ENCODE measurements at places on chromosomes 16 and 17. TPM values are rescaled to one million over a fixed set of nuclear protein-coding genes. Genes with fewer than 3 reads are reported as not detected.

The CCL23 gene
- 0.76 TPM for total RNA-seq

The ABI3 gene
- total RNA-seq, result 7.3 TPM

The HSF4 gene
- total RNA-seq, result 4.0 TPM

The RPL23 gene
- total RNA-seq, result 1,591 TPM

The GJC1 gene
- 12.6 TPM for total RNA-seq

The PAM16 gene
- 18.5 TPM for total RNA-seq

The FOXL1 gene
- 0.81 TPM for total RNA-seq

The TBL3 gene
- total RNA-seq, result 33.7 TPM

The PPY gene
- not detected for total RNA-seq

The LRRC37A2 gene
- total RNA-seq, result 1.9 TPM

The CDYL2 gene
- total RNA-seq, result 38.6 TPM

The CBX8 gene
- 1.5 TPM for total RNA-seq

The KRTAP3-2 gene
- not detected for total RNA-seq

The CCL3 gene
- total RNA-seq, result not detected

Data from bladder microvascular endothelial cell (primary cell).